Kidney epithelial cell (primary cell): ENCODE measurements at places on chromosomes 4 and X. TPM values are rescaled to one million over a fixed set of nuclear protein-coding genes. Genes with fewer than 3 reads are reported as not detected.

DNA sequence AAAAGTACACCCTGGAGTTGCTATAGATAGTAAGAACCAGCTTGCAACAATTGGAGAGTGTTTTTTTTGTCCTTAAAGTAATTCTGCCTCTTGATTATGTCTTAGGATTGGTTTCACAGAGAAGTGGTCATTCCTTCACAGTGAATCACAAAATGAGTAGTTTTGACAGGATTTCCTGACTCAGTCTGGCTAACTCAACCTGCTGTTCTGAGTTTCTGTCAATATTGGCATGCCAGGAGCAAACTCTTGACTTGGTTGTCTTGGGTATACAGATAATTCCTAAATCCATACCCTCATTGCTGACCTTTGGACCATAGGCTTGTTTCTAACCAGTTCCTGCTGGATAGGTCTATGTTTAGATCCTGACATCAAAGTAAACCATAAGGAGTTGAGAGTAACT, 9.4 kb downstream of the FHIP1A start:
- peak; percentile 82 for DNase-seq

- DNase-seq: no peak
Measured at GRCh38 chr4:71765821-71766383, 18.0 kb downstream of the GC start.

- no peak for DNase-seq
Measured at GRCh38 chrX:138788771-138789170, 77.3 kb upstream of the FGF13 start.

Gene SPANXD
- total RNA-seq: not detected in 2 replicates

Gene HPRT1
- total RNA-seq: 4.0 and 9.6 TPM in 2 replicates

Gene STAG2
- total RNA-seq: 29.2 and 35.1 TPM in 2 replicates
